Liver (tissue), 10 donors: ENCODE measurements at places on chromosomes 5 and 9. TPM values are rescaled to one million over a fixed set of nuclear protein-coding genes. Genes with fewer than 3 reads are reported as not detected.
A peak's percentile ranks its signal among the peaks of the same experiment; 100 is the strongest.

DNA sequence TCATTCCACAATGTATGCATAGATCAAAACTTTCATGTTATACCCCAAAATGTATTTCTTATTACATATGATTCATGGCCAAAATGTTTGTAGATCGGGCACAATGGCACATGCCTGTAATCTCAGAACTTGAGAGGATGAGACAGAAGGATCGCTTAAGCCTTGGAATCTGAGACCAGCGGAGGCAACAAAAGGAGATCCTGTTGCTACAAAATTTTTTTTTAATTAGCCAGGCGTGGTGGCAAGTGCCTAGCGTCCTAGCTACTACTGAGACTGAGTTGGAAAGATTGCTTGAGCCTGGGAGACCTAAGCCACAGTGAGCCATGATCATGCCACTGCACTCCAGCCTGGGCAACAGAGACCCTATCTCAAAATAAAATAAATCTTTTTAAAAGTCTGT, 89.9 kb downstream of the MAPKAP1 start:
- DNase-seq: no peak

GRCh38 chr5:174608631-174609097, 115.7 kb upstream of the MSX2 start:
- DNase-seq: no peak

GRCh38 chr9:94149696-94150095, 65.4 kb downstream of the PTPDC1 start:
- DNase-seq: no peak

DNA sequence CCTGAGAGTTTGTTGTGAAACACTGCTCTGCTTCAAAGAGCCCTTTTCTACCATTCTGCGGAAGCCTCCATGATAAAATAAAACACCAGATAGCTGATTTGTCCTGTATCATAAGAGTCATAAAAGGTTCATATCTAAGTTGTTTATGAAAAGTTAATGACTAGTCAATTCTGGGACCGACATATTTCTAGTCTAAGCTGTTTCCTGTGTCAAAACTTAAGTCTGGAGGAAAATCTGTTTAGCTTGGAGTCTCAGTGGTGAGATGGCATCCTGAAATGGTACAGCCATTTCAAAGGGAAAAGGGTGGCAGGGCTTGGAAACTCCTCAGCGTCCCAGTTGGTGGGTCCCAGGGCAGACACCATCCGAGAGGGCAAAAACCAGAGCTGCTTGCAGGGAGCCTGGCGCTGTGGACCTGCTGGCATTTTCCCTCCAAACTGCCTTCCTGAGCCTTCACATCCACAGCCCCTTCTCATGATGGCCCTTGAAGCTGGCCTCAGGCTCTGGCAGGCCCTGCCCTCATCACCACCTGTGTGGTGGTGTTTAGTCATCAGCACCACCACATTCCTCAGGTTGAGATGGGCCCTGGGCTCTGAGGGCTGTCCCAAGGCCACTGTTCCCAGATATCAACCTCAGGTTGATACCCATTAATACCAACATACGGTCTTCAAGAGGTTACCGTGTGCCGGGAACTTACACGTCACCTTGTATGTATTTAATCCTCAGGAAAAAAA, 184.0 kb downstream of the HSPA4 start:
- DNase-seq: no peak

- DNase-seq: no peak
Measured at GRCh38 chr9:76717613-76718012, 46.6 kb upstream of the PCA3 start.

DNA sequence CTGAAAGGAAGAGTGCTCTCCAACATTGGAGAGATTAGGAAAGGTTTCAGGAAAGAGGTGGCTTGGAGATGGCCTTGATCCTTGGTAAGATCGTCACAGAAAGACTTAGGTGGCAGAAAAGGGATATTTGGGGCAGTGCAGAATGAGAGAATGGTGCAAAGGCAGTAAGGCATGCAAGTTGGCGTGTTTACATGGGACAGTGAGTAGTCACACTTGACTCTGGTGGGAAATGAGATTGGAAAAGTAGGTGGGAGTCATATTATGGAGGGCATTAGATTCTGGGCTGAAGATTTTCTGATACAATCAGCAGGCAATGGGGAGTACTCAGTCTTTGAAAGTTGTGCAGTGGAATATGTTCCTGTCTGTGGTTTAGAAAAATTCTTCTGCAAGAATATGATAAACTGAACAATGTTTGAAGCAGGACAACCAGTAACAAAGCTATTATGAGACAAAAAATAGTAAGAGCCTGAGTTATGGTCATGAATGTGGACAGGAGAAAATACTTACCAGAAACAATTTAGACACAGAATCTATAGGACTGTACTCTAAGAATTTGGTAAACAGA, 76.2 kb upstream of the ANKRD55 start:
- no peak for DNase-seq

DNA sequence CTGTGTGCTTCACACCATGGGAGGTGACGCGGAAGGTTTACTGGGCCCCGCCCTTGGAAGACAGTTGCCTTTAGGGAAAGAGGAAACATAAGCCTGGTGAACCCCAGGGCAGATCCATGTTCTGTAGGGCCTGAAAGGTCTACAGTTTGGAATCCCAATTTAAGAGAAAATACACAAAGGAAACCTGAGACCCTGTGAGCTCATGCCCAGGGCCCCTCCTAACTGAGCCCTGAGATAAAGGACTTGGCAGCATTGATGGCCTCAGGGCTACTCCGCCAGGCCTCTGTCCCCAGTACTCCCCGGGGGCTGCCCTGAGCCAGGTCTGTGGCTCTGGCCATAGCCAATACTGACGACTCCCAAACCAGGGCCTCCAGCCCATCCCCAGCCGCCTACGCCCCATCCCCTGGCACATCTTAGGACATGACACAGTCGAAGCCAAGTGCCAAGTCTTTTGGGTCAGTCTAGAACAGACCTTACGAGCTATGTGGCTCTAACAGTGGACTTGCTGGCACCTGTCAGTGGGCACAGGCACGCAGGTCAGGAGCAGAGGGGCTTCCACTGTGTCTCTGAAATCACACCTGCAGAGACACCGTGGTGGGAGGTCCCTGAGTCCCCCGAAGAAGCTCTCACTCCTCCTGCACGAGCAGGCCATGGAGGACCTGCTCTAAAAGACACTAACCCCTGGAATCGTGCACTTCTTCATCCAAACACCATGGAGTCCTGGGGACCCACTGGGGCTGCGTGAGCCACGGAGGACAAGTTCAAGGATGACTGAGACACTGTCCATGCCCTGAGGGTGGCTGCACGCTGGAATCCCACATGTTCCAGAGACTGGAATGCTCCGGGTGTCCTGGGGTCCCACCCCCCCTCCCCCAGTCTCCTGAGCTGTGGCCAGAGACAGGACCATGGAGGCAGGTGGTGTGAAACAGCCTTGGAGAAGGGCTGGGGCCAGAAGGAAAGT, 40.3 kb upstream of the BARHL1 start:
- DNase-seq: no peak

GRCh38 chr5:2320611-2321010, 430.9 kb downstream of the IRX2 start:
- DNase-seq: no peak

DNA sequence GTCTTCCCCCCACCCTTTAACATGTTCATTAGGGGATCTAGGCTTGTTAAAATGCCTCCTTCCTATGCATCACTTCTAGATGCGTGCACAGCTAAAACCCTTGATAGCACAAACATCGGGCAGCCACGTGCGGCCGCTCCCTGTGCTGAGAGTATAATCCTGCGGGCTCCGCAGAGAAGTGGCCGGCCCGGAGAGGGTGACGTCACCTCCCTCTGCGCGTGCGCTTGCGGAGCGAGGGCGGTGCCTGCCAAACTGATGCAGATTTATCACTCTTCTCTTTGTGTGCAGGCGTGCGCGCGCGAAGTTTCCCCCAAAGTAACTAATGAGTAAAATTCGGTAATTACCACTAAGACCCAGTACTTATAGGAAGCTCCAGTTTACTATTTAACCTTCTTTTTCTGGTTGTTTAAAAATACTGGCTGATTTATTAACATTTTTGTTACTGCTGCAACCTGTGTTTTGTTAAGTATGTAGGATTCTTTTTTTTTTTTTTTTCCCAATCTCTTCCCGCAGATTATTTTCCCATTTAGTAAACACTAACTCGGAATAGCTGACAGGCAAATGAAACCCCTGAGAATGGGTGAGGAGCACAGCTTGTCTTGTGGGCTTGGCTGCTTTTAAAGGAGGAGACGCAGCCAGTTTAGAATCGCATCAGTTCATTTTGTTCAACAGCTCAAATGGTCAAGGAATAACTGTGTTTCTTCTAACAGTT, 121.6 kb downstream of the TRIO start:
- DNase-seq: peak; percentile 87

DNA sequence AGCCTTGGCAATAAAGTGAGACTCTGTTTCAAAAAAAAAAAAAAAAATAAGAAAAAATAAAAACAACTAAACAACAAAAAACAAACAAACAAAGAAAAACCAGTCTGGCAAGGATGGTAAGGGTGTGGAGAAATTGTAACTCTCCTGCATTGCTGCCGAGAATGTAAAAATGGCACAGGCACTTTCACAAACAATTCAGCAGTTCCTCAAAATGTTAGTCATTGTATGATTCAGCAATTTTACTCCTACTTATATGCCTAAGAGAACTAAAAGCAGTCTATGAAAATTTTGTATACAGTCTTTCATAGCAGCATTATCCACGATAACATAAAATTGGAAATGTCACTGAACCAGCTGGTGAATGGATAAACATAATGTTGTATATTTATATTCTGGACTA, 280.4 kb downstream of the CDH9 start:
- no peak for DNase-seq

DNA sequence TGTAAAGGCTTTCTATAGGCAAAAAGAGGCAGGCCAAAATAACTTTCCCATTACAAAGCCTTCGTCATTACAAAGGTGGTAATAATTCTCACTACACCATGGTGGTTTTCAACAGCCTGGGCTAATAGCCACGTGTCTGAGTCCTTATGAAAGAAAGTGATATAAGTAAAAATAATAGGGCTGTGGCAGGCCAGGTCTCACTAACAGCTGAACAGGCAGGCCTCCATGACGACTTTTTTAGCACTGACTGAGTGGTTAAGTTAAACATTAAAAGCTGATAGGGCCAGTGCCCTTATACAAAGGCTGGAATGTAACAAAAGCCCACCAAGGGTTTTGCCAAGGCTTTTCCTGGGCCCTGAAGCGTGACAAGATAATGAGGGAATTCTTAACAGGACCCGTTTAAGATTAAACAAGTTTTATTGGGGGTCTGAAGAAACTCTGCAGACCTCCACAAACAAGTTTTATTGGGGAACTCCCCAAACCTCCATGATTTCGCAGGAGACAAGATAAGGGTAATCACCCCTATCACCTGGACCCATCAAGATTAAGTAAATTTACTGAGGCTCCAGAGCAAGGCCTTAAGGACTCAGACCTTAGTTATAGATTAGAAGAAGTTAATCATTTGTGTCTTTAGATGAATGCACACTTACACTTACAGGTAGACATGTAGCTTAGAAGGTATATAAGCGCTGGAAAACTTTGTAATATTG, 412.9 kb downstream of the CHSY3 start:
- no peak for DNase-seq

- no peak for DNase-seq
Measured at GRCh38 chr5:168755548-168756093, 176.5 kb upstream of the PANK3 start.

- DNase-seq: no peak
Measured at GRCh38 chr5:38031304-38031703, 191.5 kb upstream of the GDNF start.

DNA sequence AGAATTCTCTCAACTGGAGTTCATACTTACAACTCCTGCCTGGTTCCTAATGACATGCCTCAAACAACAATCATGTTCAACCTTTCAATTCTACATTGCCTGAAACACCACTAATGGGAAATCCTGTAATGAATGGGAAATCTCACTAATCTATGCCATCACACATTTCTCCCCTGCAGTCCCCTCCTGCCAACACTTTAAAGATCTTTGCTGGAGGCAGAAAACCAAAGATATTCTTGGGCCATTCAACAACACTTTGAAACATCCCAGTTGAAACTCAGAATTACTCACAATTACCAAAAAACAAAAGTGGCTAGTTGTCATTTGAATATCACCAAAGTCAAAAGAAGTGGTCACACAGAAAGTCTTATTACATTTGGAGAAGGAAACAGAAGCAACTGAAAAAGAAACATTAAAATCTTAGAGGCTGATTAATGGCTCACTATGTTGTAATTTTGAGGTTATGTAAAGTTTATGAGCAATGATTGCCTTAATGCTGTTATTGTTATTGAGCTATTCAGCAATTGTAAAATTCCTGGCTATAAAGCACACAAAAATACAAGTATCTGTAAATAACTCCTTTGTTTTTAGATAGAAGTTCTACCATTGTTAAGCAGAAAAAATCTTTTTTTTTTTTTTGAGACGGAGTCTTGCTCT, 313.4 kb upstream of the SLC30A5 start:
- DNase-seq: no peak

GRCh38 chr5:88813244-88813643, 69.7 kb downstream of the MEF2C start:
- no peak for DNase-seq

GRCh38 chr5:152549709-152550108, 144.6 kb upstream of the NMUR2 start:
- no peak for DNase-seq

Gene LCN9
- not detected for polyA plus RNA-seq

Gene PDCD1LG2
- 1.4 TPM for polyA plus RNA-seq

Gene C9
- 839 TPM for polyA plus RNA-seq

Gene HSPA9
- polyA plus RNA-seq: 228 TPM

Gene OSMR
- 16.8 TPM for polyA plus RNA-seq

Gene ABO
- 0.10 TPM for polyA plus RNA-seq

Gene PCDHGC4
- not detected for polyA plus RNA-seq

Gene CTSV
- 0.65 TPM for polyA plus RNA-seq
